ENCODE measurements at places on chromosomes 1 and 21.

DNA sequence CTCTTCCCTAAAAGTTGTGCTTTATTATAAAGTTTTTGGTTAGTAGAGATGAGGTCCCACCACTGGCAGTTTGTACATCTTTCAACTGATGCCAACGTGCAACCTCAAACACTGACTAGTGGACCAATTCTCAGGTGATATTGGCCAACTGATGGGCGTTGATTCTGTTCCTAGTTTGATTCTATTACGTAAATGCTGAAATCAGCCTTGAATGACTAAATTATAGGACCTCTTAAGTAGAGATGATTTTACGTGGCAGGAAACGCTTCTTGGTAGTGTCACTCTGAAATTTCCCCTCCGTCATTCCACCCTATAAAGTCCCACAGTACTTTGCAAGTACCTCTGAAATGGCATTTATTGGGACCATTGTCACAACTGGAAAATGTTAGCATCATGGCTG lies 8.8 kb upstream of the FNDC7 start:
- no peak for DNase-seq

DNA sequence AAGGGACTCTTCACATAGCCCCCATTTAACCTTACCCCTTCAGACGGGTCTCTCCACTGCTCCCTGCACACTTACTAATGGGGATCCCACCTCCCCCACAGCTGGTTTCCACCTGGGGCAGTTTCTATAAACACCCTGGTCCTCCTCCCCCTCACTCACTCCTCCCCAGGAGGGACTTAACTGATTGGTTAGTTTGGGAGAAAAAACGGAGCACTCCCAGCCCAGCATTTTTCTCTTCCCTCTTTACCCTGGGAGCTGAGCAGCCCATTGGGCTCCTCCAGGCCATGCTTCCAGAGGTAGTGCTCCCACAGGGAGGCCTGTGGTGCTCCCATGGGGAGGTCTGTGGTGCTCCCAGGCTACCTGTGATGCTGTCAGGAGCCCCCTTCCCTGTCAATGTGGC lies 93.7 kb downstream of the MIS18A start:
- no peak for DNase-seq

- no peak for DNase-seq
Observed at GRCh38 chr1:161869291-161869690, 103.2 kb downstream of the ATF6 start.

GRCh38 chr1:35577071-35577998 lies 4.2 kb downstream of the TFAP2E start:
- peak; percentile 84 for DNase-seq

DNA sequence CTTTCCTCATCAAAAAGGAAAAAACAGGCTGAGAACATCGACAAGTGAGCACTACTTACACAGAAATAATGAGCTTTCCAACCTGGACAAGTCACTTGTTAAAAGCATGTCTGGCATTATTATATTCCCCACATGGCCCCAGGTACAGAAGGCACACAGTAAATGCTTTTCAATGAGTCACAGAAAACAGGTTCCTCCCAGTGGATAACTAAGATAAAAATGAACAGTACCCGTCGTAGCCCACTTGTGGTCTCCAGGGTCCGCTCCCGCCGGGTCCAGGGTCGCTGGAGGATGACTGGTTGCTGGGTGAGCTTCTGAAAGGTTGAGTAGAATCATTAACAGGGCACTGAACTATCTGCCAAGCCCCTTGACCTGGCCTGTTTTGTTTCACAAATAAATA lies 186.6 kb downstream of the SIPA1L2 start:
- DNase-seq = no peak
